LHCN-M2 (cell line): ENCODE measurements at places on chromosomes 11 and 22.

- DNase-seq = peak; percentile 29
These were observed 69.4 kb downstream of the BUD13 start for GRCh38 chr11:116703421-116703820.

- no peak for DNase-seq
These were observed 15.9 kb downstream of the RFPL1 start for GRCh38 chr22:29454276-29454675.

GRCh38 chr11:134518616-134519389 lies 106.8 kb upstream of the B3GAT1 start:
- DNase-seq = no peak

DNA sequence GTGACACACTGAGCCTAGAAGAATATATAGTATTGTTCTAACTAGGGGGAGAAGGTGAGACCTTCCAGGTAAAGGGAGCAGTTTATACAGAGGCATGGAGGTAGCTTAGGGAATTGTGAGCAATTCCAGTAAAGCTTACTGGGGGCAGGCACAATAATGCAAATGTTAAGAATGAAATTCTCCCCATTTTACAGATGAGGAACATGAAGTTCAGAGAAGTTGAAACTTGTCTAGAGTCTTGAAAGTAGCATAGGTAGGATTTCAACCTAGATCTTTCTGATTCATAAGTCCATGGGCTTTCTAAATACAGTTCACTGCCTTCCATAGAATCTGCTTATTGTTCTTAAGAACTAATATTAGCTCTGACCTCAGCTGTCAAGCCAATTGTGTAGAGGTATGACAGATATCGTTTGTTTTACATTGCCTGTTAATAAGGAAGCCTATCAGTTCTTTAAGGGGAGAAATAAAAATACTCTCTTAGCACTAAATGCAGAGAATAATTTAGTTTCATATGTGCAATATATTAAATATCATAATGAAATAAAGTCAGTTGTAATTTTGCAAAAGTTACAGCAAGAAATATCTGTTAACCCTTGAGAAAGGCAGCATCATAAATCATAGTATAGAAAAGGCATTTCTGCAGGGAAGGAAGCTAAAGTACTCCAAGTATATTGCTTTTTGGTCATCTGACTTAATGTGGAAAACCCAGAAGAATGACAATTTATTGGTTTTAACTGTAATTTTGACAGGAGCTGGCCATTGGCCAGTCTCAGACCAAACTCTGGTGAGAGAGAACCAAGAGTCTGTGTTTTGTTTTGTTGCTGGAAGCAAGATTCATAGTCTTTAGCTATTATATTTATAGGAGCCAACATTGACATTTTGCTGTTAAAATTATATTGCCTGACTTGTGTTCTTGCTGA lies 181.8 kb downstream of the UVRAG start:
- no peak for DNase-seq

GRCh38 chr11:5486421-5486820 lies 2.1 kb upstream of the OR52D1 start:
- no peak for DNase-seq

DNA sequence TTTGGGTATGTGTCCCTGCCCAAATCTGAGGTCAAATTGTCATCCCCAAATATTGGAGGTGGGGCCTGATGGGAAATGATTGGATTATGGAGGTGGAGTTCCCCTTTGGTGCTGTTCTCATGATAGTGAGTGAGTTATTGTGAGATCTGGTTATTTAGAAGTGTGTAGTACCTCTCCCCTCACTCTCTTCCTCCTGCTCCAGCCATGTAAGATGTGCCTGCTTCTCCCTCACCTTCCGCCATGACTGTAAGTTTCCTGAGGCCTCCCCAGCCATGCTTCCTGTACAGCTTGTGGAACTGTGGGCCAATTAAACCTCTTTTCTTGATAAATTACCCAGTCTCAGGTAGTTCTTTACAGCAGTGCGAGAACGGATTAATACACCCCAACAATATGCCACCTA lies 9.0 kb downstream of the GAB2 start:
- no peak for DNase-seq

DNA sequence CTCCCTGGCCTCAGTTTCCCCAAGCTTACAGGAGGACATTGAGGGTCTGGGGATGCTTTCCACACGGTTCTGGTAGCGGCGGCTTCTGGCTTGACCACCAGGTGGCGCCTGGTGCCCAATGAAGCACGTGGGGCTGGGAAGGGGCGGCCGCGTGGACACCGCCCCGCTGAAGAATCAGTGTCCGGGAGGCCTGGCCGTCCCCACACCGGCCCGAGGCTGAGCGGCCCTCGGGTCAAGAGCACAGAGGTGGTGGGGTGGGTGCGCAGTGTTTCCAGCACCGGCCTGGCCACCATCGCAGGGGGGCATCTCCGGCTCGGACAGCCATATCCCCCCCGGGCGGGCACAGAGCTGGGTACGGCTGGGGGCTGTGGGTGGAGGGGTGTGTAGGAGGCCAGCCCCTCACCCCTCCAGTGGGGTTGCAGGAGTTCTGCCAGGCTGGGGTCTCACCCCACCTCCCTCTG lies 27.8 kb upstream of the PPARA start:
- DNase-seq = peak; percentile 50

GRCh38 chr11:20114588-20114987 lies 45.7 kb downstream of the DBX1 start:
- DNase-seq = no peak

DNA sequence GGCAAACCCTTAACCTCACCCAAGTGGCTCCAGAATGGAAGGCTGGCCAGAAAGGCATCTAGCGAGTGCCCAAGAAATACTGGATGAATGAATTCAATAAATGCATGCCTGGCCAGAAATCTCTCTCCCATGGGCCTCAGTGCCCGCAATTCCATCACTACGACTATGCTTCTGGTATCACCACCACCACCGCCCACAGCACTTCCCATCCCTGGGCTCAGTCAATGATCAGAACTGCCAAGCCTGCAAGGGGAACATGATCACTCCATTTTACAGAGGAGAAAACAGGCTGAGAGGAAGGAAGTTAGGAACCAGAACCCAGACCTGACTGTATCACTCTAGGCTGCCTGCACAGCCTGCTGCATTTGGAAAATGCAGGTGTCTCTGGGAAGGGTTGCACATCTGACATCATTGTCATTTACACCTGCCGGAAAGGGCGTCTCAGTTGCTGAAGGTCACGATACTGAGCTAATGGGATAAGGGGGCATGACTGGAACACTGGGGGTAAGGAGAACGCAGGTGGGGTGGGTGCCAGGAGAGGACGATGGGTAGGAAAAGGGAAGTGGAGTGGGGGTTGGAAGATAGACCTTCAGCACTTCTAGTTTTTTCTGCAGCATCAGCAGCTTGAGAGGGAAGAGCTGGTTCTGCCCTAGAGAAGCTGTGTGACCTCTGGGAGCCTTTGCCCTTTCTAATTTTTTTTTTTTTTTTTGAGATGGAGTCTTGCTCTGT lies 3.2 kb downstream of the GPR152 start:
- DNase-seq = no peak

- DNase-seq = peak; percentile 98
These were observed 271 bp downstream of the FKBP2 start for GRCh38 chr11:64241241-64241490.

DNA sequence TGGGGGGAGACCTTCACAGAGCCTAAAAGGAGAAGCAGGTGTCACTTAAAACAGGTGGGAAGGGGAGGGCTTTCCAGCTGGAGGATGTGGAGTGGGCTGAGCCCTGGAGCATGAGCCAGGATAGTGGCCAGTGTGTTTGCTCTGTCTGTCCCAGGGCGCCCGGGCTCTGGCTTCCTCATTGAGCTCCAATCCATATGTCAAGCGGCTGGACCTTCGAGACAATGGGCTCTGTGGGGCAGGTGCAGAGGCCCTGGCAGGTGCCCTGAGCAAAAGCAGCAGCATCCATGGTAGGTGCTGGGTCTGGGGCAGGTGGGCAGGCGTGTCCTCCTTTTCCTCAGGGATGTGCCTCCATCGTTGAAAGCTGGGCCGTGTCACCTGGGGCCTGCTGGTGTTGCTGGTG lies 2.0 kb downstream of the LRRC74B start:
- DNase-seq = no peak

- peak; percentile 52 for DNase-seq
These were observed 1.1 kb upstream of the NECTIN1 start for GRCh38 chr11:119729951-119730613.

DNA sequence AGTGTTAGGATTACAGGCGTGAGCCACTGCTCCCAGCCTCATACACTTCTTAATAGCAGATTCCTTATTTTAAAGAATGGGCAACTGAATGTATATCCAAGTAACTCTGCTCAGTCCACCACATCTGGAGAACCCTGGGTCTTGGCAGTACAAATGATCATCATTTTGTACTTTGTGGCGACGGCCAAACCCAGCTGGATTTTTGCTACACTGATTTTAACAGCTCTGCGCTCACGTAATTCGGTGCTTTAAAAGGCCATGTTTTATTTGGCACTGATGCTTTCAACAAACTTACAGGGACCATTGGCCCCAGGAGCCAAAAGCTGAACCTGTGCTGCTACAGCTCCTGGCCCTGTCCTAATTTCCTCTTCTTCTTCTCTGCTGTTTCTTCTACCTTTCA lies 60.8 kb upstream of the PDE3B start:
- DNase-seq = no peak

DNA sequence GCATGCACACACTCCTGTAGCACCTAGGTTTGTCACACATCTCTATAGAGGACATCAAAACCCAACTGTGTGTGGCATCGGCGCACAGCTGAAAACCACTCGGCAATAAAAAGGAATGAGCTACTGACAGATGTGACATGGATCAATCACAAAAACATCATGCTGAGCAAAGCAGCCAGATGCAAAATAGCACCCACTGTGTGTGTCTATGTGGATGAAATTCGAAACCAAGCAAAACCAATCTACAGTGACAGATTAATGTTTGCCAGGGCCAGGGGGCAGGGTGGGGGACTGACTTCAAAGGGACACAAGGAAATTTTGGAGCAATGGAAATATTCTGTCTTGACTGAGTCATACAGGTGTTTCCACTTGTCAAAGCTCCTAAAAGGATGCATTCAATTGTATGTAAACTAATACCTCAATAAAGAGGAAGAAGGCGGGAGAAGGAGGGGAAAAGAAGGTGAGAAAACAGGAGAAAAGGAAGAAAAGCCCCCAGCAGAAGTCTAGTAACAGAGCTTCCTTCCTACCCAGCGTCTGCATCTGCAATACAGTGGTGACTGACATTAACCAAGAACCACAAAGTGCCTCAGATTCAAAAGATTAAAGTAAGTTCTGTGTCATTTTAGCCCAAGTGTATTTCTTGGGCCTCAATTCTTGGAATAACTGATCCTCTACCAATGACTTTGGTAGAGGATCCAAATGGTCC lies 49.8 kb downstream of the PACSIN2 start:
- no peak for DNase-seq

DNA sequence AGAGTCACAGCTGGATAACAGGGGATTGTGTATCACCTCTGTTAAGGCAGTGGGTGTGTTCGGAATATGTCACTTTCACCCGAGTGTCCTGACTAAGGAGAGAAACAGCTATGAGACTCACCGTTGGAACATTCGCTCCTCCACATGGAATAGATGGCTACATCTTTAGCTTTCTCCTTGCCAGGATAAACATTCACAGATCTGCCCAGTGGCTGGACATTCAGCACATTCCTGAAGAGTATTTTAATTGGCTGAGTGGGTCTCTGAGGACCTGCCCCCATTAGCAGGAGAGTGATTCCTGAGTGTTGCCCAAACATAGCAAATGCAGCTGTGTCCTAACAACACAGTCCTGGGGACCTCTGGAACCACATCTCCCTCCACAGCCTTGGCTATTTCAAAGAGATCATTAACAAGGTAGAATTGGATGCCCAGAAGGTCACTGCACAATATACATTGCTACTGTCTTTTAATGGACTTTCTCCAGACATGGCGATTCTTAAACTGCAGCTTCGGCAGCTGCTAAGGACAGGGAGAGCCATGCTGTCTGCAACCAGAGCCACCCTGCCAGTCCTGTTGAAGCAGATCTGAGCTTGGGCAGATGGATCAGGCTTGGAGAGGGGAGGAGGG lies 435.0 kb upstream of the CADM1 start:
- peak; percentile 89 for DNase-seq

DNA sequence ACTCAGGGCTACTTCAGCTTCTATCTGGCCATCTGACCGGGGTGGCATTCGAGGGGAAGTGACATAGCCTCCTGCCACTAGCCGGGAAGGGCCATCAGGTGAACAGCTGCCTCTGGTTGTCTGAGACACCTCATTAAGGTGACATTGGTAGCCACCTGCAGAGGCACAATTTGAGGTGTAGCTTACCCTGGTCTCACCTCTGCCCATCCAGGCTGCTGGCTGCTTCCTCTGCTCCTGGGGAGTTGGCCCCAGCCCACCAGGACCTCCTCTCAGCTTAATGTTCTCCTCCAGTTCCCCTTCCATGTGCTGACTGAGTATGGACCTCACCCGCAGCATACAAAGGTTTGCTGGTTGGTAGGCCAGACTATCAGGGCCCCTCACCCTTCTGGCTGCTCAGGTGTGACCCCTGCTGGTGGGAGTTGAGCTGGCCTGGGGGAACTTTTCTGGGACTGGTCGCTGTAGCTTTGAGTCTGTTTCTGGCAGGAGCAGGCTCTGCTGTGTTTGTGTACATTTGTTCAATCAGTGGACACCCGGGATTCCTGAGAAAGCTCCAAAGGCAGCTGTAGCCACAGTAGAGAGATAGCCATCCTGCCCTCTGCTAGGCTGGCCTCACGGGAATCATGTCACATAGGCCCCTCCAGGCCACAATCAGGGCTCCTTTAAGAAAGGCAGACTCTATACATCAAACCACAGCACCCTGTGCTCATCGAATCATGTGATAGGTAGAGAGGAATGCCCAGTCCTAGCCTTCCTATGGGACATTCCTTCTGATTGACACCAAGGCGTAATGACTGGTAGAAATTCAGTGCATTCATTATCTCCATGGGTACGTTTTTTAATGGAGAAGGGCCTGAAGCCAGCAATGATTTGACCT lies 295.1 kb upstream of the PLET1 start:
- peak; percentile 32 for DNase-seq

DNA sequence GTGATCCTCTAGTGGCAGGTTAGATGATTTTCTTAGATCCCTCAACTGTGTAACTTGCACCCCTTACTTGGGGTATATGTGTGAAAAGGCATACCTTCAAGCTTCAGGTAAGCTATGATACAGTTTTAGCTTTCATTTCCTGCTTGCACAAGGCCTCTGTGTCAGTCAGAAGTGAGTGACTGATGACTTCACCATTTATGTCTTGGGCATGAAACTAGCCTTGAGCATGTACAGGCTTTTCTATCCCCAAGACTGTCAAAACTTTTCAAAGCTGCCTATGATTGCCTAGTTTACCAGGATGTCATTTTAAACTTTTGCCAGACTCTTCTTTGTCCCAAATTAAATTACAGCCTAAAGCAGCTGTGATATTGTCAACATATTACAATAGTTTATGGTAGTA lies 286.1 kb upstream of the CNTN5 start:
- no peak for DNase-seq

GRCh38 chr11:95360377-95361075 lies 129.5 kb upstream of the SESN3 start:
- DNase-seq = no peak
